Amniotic epithelial cell (primary cell): ENCODE measurements at places on chromosomes 7 and 10.
A peak's percentile ranks its signal among the peaks of the same experiment; 100 is the strongest.

DNA sequence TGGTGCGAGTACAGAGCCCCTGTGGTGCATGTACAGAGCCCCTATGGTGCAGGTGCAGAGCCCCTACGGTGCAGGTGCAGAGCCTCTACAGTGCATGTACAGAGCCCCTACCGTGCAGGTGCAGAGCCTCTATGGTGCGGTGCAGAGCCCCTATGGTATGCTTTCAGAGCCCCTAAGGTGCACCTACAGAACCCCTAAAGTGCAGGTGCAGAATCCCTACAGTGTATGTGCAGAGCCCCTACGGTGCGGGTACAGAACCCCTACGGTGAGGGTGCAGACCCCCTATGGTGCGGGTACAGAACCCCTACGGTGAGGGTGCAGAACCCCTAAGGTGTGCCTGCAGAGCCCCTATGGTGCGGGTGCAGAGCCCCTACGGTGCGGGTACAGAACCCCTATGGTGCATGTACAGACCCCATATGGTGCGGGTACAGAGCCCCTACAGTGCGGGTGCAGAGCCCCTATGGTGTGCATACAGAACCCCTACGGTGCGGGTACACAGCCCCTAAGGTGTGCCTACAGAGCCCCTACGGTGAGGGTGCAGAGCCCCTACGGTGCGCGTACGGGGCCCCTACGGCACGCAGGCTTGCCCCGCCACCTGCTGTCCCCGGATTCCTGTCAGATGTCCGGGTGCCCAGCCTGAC lies 53.5 kb downstream of the MGMT start:
- DNase-seq: no peak

DNA sequence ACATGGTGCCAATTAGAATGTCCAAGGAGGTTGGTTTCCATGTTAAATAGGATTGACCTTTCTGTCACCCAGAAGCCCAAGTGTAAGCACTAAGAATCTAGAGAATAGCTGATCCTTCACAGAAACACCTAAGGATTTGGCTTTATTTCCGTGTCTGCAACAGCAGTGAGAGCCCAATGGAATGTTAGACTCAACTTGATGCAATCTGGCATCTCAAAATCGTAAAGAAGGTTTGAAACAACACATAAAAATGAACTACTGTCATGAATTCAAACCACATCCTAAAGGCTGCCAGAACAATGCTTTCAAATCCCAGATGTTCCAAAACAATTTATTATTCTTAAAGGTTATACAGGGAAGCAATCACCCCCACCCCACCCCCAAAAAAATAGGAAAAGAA lies 18.6 kb downstream of the PPP1R3C start:
- peak; percentile 94 for DNase-seq

- no peak for DNase-seq
Observed at GRCh38 chr7:107605218-107605815, 25.3 kb downstream of the BCAP29 start.

DNA sequence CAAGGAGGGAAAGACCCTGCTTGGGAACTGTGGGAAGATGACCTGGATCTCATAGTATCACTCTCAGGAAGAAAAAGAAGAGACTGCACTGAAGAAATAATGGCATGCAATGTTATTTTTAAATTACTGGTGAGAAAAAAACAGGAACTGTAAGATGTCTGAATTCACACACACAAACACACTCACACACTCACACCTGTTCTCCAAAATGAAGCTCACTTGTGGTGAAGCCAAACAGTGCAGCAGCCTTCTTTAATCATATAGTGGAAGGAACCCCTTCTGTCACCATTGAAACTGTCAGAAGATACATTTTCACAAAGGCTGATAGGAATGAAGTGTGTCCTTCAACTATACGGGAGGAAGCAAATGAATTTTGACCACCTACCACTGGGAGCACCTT lies 156.5 kb upstream of the GHITM start:
- no peak for DNase-seq

- no peak for DNase-seq
Observed at GRCh38 chr7:121273467-121274167, 55.2 kb upstream of the WNT16 start.

- DNase-seq: no peak
Observed at GRCh38 chr10:131679926-131680325, 220.9 kb upstream of the PPP2R2D start.

DNA sequence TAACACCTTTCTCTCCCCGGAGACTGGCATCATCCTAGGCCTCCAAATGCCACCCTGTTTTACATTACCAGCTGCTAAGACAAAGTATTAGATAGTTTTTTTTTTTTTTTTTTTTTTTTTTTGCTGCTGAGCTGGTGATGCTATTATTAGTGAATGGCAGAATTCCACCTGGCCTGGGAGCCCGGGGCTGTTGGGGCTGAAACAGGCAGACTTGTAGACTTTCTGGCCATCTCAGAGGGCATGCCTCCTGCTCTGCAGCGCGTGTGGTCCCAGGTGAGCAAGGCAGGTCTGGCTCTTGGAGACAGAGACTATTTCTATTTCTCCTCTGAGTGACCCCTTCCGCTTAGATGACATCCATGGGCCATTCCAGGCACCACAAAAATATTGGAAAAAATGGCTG lies 104.2 kb downstream of the EMX2 start:
- DNase-seq: no peak

GRCh38 chr10:92830478-92831389 lies 17.6 kb upstream of the EXOC6 start:
- DNase-seq: no peak

DNA sequence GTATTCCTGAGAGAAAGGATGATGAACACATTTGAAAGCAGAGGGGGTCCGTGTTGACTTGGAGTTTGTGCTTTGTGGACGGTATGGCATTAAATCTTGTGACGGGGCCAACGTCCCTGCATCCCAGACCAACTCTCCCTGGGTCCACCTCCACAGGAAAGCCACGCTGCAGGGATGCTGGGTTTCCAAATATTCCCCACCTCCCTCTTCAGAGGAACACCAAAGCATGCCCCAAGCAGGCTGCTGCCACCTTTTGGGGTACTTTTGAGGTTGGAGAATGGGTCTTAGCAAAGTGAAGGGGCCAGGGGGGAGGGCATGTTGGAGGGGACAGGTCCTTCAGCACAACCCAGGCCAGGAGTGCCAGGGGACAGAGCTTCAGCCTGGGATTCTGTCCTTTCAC lies 504.4 kb downstream of the TCERG1L start:
- DNase-seq: no peak

- no peak for DNase-seq
Observed at GRCh38 chr10:63641799-63642198, 120.6 kb downstream of the REEP3 start.

- peak; percentile 93 for DNase-seq
Observed at GRCh38 chr10:22016046-22016705, 12.6 kb upstream of the DNAJC1 start.

GRCh38 chr10:110919349-110919931 lies at the start of gene SHOC2:
Gene SHOC2 (plus strand): TSS chr10:110919604. CDS start chr10:110964359, 44,755 bp downstream.
- no peak for DNase-seq

- DNase-seq: peak; percentile 83
Observed at GRCh38 chr10:74145133-74145532, 5.5 kb downstream of the AP3M1 start.

GRCh38 chr10:69835875-69836730 lies 34.4 kb downstream of the COL13A1 start:
- no peak for DNase-seq

DNA sequence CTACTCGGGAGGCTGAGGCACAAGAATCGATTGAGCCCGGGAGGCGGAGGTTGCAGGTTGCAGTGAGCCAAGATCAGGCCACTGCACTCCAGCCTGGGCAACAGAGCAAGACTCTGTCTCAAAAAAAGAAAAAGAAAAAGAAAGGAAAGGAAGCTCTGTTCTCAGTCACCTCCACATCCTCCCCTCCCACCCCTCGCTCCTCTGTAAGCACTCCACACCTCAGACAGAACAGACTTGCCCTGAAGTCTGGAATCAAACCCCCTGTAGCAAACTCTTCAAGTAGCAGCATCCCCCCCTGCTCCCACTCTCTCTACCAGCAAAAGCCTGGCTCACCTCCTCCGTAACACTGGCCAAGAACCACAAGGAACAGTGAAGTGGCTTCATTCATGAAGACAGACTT lies 66.7 kb downstream of the PARD3 start:
- DNase-seq: no peak

DNA sequence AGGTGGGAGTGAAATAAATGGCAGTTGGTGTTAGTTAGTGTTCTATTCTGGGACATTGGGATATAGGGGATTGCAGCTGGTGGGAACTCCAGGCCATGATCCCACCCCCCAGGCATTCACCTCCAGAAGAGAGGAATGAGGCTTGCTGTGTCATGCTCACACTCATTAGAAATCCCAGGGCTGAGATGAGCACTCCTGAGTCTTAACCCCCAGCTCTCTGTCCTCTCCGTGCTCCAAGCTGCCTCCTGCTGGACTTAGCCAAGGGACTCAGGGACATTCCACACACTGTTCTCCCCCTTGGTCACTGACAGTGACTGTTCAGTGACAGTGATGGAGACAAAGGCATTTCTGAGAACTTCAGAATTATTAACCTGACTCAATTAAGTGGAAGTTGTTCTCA lies 21.5 kb downstream of the CYP26A1 start:
- no peak for DNase-seq

DNA sequence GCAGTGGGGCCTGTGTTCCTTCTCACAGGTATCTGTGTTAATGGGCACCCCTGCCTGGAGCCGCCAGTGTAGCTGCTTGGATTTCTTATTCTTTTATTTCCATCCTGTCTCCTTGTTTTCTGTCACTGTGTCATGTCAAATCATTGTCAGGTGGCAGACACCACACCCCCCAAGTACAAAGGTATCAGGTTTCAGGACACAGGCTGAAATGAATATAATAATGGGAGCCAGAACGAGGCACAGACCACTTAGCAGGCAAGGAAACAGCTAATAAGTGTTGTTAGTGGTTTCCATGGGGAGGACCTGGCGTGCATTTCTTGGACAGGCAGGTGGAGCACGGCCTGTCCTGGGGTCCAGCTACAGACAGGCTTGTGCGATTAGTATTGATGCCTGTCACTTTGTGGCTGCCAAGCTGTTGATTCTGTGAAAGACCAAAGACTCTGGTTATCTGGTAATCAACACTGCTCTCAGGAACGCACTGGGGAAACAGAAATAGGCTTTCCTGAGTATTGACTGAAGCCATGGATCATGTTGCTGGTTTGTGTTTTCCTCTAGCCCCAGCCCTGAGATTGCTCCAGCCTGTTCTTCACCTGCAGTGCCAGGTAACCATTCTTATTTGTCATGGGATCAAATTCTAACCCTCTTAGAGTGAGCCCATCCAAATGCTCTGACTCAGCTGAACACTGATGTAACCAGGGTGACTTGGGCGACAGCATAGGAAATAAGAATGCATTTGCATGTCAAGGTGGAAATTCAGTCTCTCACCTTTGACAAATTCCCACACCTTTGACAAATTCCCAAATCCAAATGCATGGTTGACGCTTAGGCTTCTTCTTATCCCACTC lies 1002.0 kb downstream of the LRMDA start:
- DNase-seq: no peak

- DNase-seq: no peak
Observed at GRCh38 chr10:126663328-126663727, 7.2 kb downstream of the C10orf90 start.

GRCh38 chr10:127569210-127569609 lies 20.1 kb downstream of the NPS start:
- no peak for DNase-seq

- peak; percentile 89 for DNase-seq
Observed at GRCh38 chr7:73822319-73823173, 8.2 kb upstream of the CLDN4 start.

- no peak for DNase-seq
Observed at GRCh38 chr7:86008898-86009297, 634.8 kb upstream of the GRM3 start.

- DNase-seq: no peak
Observed at GRCh38 chr7:112254709-112255387, 48.4 kb downstream of the ZNF277 start.

DNA sequence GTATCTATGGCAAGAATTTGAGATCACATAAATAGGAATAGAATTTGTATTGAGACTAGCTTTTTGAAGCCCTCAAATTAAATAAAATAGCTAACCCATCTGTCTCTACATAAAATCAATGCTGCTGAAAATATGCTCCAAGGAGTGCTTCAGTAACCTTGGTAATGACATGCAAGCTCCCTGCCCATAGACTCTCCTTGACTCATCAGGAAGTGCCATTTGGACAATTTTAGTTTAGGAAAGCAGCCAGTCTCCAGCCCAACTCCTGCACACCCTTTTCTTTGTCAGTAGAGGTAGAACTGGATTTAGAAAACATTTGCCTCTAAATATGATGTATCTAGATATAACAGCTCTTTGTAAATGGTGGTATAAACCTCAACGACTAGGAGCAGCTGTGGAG lies 69.9 kb upstream of the PTPRZ1 start:
- no peak for DNase-seq

GRCh38 chr7:92155108-92155739 lies 20.9 kb upstream of the CYP51A1 start:
- no peak for DNase-seq

DNA sequence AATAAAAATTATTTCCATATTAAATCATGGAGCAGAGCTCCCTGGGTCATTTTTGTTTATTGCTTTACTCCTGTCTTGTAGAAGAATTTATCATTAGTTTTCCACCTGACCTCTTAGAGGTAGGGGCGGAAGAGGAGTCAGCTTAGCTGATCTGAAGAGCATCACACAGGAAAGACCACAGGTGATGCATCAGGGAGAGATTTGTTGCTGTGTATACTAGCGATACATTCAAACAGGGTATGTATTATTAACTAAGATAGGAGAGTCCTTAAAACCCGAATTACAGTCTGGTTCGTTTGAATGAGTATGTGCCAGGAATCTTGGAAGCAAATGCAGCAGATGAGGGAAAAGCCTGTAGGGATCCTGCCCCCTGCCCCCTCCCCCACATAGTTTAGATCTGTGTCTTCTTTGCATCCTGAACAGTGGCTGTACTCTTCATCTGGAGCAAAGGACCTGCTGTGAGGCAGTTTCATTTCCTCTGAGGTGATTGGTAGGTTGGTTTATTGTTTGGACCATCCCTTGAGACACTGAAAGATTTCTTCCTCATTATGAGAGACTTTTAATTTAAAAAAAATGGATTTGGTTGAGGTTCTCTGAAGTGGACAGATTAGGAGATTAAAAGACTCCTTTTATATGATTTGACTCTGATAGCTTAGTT lies 177.0 kb downstream of the SND1 start:
- DNase-seq: no peak

- DNase-seq: no peak
Observed at GRCh38 chr7:11613292-11613930, 218.6 kb downstream of the THSD7A start.

DNA sequence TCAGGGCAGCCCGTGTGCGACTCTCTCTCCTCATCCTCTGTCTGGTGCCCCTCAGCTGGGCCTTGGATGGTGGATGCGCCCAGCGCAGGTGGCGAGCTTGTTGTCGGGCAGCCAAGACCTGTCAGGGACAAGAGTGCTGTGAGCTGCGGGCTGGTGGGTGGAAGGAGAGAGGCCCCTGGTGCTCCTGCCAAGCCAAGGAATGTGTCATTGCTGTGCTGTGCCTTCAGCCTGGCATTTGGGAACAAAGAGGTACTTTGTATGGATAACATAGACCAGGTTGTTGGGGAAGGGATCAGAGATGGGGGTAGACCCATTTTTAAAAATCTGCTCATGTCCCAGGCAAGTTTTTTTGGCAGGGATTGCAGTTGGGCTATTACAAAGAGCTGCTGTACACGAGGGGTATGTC lies 120.9 kb downstream of the PKD1L1 start:
- DNase-seq: no peak
